ENCODE measurements at places on chromosomes 1 and 21. TPM values are rescaled to one million over a fixed set of nuclear protein-coding genes. Genes with fewer than 3 reads are reported as not detected.

DNA sequence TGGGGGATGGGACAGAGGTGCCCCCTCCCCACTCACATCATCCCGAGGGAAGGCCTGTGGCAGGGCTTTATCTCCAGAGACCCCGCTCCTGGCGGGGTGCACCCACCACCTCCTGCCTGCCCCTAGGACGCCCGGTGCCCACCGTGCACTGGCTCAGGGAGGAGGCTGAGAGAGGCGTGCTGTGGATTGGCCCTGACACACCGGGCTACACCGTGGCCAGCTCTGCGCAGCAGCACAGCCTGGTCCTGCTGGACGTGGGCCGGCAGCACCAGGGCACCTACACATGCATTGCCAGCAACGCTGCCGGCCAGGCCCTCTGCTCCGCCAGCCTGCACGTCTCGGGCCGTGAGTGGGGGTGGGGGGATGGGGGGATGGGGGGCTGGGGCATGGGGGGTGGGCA lies 71.7 kb downstream of the TRIM11 start:
- DNase-seq = no peak
- no peaks in the 10 kb centered on the region for H3K27me3 ChIP-seq
- no peak overlapping the region for H3K27ac ChIP-seq
- peaks cover 75% of the 10 kb centered on the region for H3K36me3 ChIP-seq
- H3K4me3 ChIP-seq = no peak overlapping the region

DNA sequence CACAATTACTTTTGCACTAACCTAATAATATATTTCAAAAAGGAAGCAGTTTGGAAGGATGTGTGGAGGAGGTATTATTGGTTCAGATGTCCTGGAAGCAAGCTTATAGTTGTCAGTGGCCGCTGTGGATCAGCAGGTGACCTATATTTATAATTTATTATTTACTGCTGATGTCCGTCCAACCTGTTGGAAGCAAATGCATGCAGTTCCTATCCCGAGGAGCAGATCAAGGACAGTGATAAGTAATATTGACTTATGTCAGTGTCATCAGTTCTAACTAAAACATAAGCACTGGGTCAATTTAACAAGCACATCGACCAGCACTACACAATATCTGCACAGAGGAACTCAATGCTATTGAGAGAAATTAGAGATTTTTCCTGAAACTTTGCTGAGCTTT lies 270.1 kb downstream of the BRINP2 start:
- H3K27me3 ChIP-seq = peaks cover 95% of the 10 kb centered on the region
- H3K4me1 ChIP-seq = no peaks in the 10 kb centered on the region
- no peaks in the 10 kb centered on the region for H3K36me3 ChIP-seq

- no peaks in the 10 kb centered on the region for H3K36me3 ChIP-seq
- no peak overlapping the region for H3K4me3 ChIP-seq
- no peak for DNase-seq
- no peaks in the 10 kb centered on the region for H3K4me1 ChIP-seq
Observed at GRCh38 chr1:98299861-98300260, 361.7 kb upstream of the SNX7 start.

DNA sequence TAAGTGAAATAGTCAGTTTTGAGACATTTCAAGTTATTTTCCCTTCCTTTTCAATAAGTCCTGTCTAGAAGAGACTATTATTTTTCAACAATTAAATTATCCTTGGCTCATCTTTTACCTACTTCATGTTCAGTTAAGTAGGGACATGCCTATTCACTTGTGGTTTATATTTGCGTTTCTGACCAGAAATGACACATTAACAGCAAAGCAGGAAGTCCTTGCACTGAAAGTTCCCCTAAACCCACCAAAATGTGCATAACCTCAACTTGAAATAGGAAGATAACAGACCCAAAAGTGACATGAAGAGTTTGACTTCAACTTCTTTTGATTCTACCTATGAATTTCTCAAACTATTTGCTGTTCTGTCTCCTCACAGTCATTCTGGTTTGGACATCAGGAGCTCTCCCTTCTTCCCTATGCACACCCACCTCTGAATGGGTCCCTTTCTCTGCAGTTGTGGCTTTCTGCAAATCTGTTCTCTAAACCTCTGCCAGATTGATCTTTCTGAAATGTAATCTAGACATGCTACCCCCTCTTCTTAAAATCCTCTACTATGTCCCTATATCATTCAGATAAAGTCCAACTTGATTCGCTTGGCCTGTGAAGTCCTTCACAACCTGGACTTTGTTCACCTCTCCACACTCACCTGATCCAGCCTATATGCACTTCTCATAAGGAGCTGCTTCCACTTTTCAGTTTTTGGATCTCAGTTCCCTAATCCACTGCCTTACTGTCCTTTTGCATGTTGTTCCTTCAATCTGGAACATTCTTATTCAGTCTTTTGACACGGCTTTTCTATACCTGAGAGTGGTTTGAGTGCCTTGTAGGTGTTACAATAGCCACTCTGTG lies 661.5 kb upstream of the ADGRL4 start:
- no peak overlapping the region for H3K4me3 ChIP-seq
- H3K36me3 ChIP-seq = no peaks in the 10 kb centered on the region
- no peak for DNase-seq
- H3K4me1 ChIP-seq = no peaks in the 10 kb centered on the region

- no peaks in the 10 kb centered on the region for H3K36me3 ChIP-seq
- H3K27me3 ChIP-seq = no peaks in the 10 kb centered on the region
- H3K27ac ChIP-seq = no peak overlapping the region
- no peak overlapping the region for H3K4me3 ChIP-seq
- DNase-seq = no peak
- H3K4me1 ChIP-seq = no peaks in the 10 kb centered on the region
Observed at GRCh38 chr1:239287296-239287695, 99.1 kb upstream of the CHRM3 start.

DNA sequence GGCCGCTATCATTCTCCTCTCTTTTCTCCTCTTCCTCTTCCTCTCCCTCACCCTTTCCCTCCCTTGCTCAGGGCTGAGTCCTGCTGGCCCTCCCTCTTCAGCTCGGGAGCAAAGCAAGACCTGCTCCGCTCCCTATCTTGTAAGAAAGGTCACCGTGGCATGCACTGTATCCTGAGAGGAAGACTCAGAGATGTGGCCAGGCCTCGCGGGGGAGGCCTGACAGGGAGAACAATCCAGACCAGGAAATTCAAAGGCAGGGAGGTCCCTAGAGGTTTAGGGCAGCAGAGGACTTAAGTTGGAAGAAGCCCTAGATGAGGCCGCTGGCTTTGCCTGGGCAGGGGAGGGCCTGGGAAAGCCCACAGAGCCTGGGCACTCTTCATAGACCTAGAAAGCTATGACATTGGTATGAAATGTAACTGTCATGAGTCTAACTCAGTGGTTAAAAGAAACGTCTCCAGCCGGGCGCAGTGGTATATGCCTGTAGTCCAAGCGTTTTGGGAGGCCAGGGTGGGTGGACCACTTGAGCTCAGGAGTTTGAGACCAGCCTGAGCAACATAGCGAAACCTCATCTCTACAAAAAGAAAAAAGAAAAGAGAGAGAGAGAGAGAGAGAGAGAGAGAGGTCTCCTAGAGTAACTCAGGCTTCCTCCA lies 14.6 kb upstream of the PTAFR start:
- H3K4me3 ChIP-seq = no peak overlapping the region
- DNase-seq = no peak
- no peaks in the 10 kb centered on the region for H3K36me3 ChIP-seq
- H3K4me1 ChIP-seq = peaks cover 9% of the 10 kb centered on the region
- H3K27ac ChIP-seq = peak overlapping the region; percentile 41

DNA sequence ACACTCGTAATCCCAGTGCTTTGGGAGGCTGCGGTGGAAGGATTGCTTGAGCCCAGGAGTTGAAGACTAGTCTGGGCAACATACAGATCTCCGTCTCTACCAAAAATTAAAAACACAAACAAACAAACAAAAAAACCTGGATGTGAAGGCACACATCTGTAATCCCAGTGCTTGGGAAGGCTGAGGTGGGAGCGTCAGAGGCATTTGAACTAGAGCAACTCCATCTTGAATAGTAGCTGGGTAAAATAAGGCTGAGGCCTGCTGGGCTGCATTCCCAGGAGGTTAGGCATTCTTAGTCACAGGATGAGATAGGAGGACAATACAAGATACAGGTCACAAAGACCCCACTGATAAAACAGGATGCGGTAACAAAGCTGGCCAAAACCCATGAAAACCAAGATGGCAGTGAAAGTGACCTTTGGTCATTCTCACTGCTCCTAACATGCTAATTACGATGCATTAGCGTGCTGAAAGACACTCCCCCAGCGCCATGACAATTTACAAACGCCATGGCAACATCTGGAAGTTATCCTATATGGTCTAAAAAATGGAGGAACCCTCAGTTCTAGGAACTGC lies 33.2 kb upstream of the RD3 start:
- H3K36me3 ChIP-seq = no peaks in the 10 kb centered on the region
- H3K27me3 ChIP-seq = no peaks in the 10 kb centered on the region
- DNase-seq = no peak
- H3K4me3 ChIP-seq = no peak overlapping the region
- H3K4me1 ChIP-seq = peaks cover 33% of the 10 kb centered on the region

GRCh38 chr1:167710836-167711235 lies 10.9 kb upstream of the MPZL1 start:
- DNase-seq = no peak
- no peak overlapping the region for H3K27ac ChIP-seq
- peaks cover under 1% of the 10 kb centered on the region for H3K36me3 ChIP-seq
- no peak overlapping the region for H3K4me3 ChIP-seq

DNA sequence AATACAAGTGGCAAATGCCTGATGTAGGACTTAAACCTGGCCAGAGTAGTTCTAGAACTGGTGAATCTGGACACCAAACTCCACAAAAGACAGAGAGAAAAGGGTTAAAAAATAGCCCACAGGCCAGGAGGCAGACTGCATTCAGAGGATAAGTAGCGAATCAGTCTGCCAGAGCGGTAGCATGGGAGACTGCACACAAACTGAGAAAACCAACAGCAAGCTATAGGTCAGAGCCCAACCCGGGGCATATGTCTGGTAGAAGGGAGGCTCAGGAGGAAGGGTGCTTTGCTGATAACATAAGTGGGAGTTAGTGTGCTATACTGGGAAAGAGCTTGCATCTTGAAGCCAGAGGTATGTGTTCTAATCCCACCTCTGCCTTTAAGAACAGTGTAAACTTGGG lies 4.0 kb downstream of the LRRC53 start:
- H3K4me3 ChIP-seq = no peak overlapping the region
- H3K4me1 ChIP-seq = peaks cover 25% of the 10 kb centered on the region
- no peaks in the 10 kb centered on the region for H3K27me3 ChIP-seq
- H3K27ac ChIP-seq = no peak overlapping the region

- H3K36me3 ChIP-seq = no peaks in the 10 kb centered on the region
- no peak overlapping the region for H3K4me3 ChIP-seq
- H3K27me3 ChIP-seq = no peaks in the 10 kb centered on the region
- peaks cover 26% of the 10 kb centered on the region for H3K4me1 ChIP-seq
- no peak for DNase-seq
- H3K27ac ChIP-seq = peak overlapping the region; percentile 79
Observed at GRCh38 chr1:209720826-209721225, 16.2 kb downstream of the HSD11B1 start.

DNA sequence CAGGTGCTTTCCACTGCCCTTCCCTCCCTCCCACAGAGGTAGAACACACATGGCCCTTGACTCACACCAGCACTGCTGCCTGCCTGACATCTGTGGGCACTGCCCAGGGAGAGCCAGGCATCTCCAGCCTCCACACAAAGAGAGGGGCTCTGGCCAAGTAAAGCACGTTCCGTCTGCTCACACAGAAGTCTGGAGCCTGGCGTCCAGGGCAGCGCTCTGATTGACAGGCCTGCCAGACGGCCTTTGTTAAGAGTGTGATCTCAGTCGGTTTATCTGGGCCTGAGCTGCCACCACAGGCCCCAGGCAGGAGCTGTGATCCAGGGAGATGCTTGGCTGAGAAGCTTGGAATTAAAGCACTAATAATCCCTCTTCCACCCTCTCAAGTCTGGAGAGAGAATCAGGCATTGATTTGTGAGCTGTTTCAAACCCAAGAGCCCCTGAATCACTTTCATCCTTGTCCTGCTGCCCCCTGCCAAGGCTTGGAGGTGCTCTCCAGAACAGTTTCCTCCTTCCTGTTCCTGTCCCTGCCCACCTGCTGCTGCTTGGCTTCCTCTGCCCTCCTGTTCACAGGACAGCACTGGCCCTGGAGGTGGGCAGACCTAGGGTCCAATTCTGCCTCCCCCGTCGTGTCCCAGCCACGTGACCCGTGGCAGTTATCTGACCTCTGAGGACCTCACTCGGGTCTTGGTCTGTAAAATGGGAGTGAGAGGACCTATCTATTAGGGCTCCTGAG lies 3.7 kb downstream of the DMRTB1 start:
- DNase-seq = no peak
- peaks cover 17% of the 10 kb centered on the region for H3K27me3 ChIP-seq
- H3K36me3 ChIP-seq = no peaks in the 10 kb centered on the region
- no peak overlapping the region for H3K27ac ChIP-seq
- no peak overlapping the region for H3K4me3 ChIP-seq

DNA sequence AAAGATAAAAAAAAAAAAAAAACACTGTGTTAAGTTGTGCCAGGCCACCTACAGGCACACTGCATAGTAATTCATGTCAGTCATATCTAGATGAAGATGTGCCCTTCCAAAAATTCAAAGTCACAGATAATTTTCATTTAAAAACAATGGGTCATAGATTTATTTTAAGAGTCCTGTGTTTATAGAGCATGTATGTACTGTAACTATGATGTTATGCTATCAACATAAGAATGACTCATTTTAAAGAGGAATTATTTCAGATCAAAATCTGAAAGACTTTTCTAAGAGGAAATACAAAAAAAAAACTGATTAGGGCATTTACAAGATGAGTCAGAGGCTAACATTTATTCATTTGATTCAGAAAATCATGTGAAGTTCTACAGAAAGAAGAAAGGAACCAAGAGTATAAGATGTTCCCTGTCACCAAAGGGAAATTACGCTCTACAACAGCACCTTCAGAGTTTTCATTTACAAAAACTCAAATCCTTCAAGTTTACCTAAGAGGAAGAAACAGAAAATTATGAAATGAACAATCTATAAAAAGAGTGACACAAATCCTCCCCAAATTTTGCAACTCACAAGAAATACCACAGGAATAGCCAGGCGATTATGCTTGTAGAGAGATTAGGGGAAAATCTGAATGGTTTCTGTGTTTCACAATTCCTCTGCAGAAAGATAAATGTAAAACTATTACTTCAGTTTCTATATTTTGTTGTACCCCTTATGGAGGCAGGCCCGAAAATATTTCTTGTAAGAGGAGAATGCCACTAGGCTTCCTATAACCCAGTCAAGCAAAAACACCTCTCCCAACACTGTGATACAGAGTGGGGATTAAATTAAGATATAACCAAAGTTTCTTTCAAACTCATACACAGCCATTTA lies 13.8 kb downstream of the TP53BP2 start:
- no peak overlapping the region for H3K4me3 ChIP-seq
- H3K36me3 ChIP-seq = no peaks in the 10 kb centered on the region
- H3K27me3 ChIP-seq = no peaks in the 10 kb centered on the region
- peak overlapping the region; percentile 50 for H3K27ac ChIP-seq
- peaks cover 74% of the 10 kb centered on the region for H3K4me1 ChIP-seq

GRCh38 chr1:182643699-182644098 lies 39.5 kb upstream of the RGS16 start:
- no peak overlapping the region for H3K27ac ChIP-seq
- H3K36me3 ChIP-seq = no peaks in the 10 kb centered on the region
- DNase-seq = no peak
- H3K4me3 ChIP-seq = no peak overlapping the region

The GNG4 gene
- 0.11 TPM for total RNA-seq

The KCNN3 gene
- total RNA-seq = 4.8 TPM

The PDE4B gene
- 3.5 TPM for total RNA-seq

The LCE2C gene
- not detected for total RNA-seq

The HSF2BP gene
- total RNA-seq = 0.16 TPM

The CLCA1 gene
- 0.05 TPM for total RNA-seq

The SAMD13 gene
- 2.0 TPM for total RNA-seq

The SEC16B gene
- total RNA-seq = 1.9 TPM

The CLEC20A gene
- total RNA-seq = not detected

The ARMH1 gene
- 1.1 TPM for total RNA-seq

The ADAMTS5 gene
- total RNA-seq = 3.0 TPM

The ERICH3 gene
- not detected for total RNA-seq
